Small intestine (tissue), 16 donors: ENCODE measurements at places on chromosomes 1 and 21.

- no peak for DNase-seq
Observed at GRCh38 chr1:78370356-78370755, 120.4 kb upstream of the PTGFR start.

DNA sequence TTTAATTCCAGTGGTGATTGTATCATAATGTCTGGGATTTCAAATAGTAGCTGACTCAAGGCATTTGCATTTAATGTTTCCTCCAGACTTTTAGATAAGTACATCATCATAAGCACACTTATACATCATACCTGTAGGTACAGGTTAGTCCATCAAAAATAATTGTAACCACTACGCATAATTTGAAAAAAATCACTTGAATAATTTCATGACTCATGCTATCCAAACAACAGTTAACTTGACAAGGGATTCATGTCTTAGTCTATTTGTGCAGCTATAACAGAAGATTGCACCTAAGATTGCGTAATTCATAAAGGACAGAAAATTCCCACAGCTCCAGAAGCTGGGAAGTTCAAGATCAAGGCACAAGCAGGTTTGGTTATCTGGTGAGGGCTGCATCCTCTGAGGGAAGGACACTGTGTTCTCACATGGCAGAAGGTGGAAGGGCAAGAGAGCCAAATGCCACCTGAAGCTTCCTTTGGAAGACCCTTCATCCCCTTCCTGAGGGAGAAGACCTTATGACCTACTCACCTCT, 801.7 kb upstream of the BRINP3 start:
- no peak for DNase-seq

DNA sequence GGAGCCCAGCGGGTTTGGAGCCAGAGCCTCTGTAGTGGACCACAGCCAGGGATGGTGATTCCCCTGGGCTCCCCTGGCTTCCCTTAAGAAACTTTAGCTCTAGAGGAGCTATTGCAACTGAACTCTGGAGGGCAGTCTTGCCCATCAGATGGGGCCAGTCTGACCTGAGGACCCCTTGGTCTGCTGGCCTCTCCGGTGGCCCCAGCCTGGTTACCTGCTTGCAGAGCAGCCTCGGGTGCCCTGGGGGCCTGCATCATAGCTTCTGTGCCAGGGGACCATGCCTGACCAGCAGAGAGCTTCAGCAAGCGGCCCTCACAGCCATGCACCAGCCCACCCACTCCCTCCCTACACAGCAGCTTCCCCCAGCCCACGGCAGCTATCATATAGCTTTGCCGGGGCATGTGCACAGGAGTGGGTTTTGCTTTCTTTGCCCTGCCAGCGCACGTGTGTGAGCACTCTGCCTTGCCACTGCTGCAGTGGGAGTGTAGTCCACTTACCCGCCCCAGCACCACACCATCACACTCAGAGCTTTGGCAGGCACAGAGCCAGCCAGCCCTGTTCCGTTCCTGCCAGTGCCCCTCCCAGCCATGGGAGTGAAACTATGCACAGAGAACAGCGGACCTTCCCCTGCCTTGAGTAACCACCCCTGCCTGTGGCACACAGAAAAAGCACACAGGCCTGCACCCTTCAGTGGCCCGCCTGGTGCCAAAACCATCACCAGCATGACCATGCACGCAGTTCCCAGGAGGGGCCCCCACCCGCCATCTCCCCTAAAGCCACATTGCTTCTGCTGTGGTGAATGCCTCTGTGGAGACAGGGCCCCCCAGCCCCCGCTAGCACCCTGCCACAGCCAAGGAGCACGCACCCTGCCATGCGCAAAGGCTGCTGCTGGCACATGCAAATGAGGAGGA, 442.9 kb upstream of the NEGR1 start:
- no peak for DNase-seq

- DNase-seq = peak; percentile 11
Observed at GRCh38 chr1:76510672-76511557, 356.4 kb upstream of the ST6GALNAC5 start.

DNA sequence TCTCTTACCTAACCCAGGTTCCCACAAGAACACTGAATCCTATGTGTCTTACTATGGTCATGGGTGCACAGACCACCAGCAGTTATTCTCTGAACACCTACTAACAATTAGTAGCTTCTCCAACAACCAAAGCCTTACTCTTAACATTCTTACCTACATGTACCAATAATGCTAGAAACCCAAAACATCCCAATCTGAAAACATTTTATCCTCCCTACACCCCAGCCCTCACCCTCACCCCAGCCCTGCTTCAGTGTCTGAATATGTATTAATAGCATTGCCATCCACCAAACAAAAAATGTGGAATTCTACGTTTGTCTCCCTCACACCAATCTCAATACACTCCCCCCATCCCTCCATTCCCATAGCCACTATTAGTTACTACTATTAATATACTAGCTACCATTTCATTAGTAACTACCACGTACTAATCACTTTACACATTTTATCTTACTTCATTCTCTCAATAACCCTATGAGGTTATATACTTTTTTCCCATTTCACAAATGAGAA, 2.6 kb downstream of the TRIM33 start:
- no peak for DNase-seq

DNA sequence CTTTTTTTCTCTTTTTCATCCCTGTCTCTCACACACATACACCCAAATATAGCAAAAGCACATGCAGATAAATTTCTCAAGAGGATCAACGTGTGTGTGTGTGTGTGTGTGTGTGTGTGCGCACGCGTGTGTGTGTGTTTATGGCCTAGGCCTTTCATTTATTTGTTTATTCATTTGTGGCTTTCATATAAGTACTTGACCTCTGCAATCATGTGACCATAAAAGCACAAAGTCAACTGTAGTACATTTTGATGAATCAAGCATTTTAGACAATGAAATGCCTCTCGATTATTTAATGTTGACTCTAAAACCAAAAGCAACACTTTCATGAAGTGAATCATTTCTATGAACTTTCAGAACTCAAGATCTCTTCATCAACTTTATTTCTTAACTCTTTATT, 194.1 kb upstream of the ADGRL2 start:
- DNase-seq = peak; percentile 9

DNA sequence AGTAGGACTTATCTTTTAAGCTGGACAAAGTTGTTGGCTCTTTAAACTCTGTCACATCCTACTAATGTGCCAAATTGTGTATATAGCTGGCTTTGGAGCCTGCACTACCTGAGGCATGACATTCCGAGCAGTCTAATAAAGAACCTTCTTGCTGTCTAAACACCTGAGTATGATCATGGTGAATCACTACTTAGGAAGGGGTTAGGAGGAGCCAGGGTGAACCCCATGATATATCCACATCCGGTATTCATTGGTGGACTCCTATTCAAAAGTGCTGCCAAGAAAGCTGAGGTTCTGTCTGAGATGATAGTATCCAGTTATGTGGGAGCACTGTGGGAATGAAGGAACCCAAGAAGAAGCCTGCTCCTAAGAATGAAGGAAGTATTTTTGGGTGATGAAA, 27.1 kb downstream of the CRNN start:
- DNase-seq = no peak

- DNase-seq = no peak
Observed at GRCh38 chr1:32983020-32983419, 18.4 kb upstream of the RNF19B start.

DNA sequence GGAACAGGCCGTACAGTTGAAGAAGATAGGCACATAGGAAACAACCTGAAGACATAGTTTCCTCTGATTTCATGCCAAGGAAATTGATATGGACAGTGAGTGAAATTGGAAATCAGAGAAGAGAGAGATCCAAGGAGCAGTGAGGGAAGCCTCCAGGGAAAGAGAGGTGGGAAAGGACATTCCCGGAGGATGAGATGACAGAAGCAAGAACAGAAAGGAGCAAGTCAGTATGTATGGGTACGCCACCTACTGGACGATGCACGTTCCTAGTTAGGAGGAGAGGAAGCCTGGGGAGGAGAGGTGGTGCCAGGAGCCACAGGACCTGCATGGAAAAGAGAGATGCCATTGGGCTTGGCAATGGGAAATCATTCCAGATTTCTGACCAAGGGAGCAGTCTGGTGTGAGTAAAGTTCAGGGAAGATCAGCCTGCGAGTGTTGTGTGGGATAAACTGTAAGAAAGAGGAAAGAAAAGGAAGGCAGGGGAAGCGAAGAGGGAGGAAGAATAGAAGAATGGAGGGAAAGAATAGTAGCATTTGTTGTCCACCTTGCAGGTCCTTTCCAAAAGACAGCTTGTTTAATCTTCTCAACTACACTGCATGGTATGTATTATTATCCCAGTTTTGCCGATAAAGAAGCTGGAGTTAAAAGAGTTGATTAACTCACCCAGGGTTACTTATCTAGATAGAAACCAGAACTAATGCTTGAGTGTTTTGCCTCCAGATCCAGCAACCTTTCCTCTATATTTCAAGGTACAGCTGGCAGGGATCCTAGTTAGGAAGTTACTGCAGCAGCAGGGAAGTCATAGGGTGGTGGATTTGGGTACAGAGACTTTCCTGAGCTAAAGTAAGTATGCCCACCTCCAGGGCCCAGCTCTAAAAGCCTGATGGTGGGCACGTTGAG, 27.4 kb downstream of the C1orf116 start:
- DNase-seq = peak; percentile 88

- DNase-seq = no peak
Observed at GRCh38 chr21:14768042-14768441, 221.9 kb upstream of the SAMSN1 start.

- no peak for DNase-seq
Observed at GRCh38 chr1:240517891-240518290, 94.1 kb downstream of the GREM2 start.

DNA sequence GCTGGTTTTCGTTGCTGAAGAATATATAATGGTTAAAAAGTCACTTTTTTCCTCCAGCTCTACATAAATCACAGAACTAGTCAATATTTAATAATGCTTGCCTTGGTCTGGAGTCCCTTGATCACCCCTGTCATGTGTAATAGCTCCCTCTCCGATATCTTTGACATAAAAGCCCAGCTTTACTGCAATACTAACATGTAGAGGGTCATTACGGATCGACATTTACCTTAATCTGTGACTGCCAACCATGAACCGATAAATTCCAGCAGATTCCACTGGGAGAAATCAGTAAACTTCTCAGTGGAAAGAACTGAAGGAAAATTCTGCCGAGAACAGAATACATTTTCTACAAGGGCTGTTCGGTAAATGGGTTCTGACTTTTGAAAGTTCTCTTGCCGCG, 396.5 kb downstream of the KCTD3 start:
- no peak for DNase-seq
